ENCODE measurements at places on chromosomes 4 and X.

DNA sequence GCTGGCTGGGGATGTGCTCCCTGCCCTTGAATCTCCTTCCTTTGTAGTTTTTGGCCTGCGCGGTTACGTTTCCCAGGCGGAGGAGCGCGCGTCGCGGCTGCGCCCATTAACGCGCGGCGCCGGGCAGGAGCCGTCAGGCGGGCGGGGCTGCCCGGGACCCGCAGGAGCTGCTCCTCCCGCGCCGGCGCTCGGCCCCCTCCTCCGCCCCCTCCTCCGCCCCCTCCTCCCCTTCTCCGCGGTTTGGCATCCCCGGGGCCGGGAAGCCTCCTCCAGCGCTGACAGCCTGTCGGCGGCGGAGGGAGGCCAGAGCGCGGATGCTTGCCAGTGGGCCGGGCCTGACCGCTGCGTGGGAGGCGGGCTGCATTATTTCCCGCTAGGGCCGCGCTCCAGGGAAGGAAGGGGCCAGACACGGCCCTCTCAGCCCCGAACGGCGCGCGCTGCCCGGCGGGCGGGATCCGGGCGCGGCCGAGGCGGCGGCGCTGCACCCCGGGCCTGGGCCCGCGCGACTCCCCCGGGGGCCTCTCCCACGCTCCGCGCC lies at the start of gene DCLK2:
Gene DCLK2, plus strand, starts transcription at position 405 of the 538 bp plus-strand sequence. CDS start 583 bp downstream, outside the sequence.
- H3K36me3 ChIP-seq, result no peaks in the 10 kb centered on the region
- H3K4me1 ChIP-seq, result peaks cover 8% of the 10 kb centered on the region
- no peak for DNase-seq
- H3K4me3 ChIP-seq, result peak within 1 kb of the TSS; percentile 32
- H3K27ac ChIP-seq, result no peak within 1 kb of the TSS
- peaks cover 20% of the 10 kb centered on the region for H3K27me3 ChIP-seq

GRCh38 chr4:183136855-183137254 lies 37.8 kb downstream of the WWC2 start:
- no peak overlapping the region for H3K27ac ChIP-seq
- H3K4me3 ChIP-seq, result no peak overlapping the region
- no peaks in the 10 kb centered on the region for H3K4me1 ChIP-seq
- no peak for DNase-seq
- no peaks in the 10 kb centered on the region for H3K36me3 ChIP-seq

DNA sequence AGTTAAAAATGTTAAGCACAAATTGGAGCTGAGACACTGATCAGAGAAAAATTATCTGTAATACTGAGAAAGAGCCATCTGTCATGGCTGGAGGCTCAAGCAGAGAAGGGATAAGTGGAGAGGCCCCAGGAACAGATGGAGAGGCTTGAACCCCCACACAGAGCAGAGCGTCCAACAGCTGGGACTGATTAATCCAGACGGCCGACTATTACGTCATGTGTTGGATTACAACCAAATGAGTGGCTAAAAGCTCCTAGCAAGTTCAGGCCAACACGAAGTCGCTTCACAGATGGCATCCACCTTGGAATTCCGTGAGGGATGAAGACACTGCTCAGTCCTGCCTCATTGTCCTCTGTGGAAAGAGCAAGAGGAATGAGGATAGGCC lies 57.7 kb upstream of the ATXN3L start:
- H3K4me3 ChIP-seq, result no peak overlapping the region
- H3K4me1 ChIP-seq, result no peaks in the 10 kb centered on the region
- no peak overlapping the region for H3K27ac ChIP-seq
- DNase-seq, result no peak
- H3K27me3 ChIP-seq, result no peaks in the 10 kb centered on the region

GRCh38 chr4:183637461-183637860 lies 21.5 kb downstream of the RWDD4 start:
- no peak overlapping the region for H3K4me3 ChIP-seq
- H3K27ac ChIP-seq, result no peak overlapping the region
- H3K36me3 ChIP-seq, result peaks cover 5% of the 10 kb centered on the region
- DNase-seq, result no peak
- no peaks in the 10 kb centered on the region for H3K27me3 ChIP-seq

DNA sequence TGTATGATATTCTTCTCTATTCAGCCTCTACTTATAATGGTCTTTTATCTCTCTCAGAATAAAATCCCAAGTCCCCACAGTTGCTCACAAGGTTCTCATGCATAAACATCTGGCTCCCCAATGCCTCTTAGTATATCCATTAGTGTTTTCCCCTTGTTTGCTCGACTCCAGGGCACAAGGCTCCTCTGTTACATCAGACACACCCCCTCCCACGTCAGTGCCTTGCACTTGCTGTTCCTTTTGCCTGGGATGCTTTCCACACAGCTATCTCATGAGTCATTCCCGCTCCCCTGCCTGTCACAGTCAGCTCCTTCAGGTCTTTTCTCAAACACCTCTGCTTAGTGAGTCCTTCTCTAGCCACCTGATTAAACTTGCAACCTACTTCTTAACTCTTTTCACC lies 260.2 kb downstream of the IL1RAPL1 start:
- no peak overlapping the region for H3K4me3 ChIP-seq
- no peak for DNase-seq
- no peaks in the 10 kb centered on the region for H3K4me1 ChIP-seq
- no peaks in the 10 kb centered on the region for H3K27me3 ChIP-seq
- no peaks in the 10 kb centered on the region for H3K36me3 ChIP-seq

GRCh38 chr4:184298254-184298653 lies 80.6 kb upstream of the ENPP6 start:
- H3K27ac ChIP-seq, result no peak overlapping the region
- DNase-seq, result no peak
- H3K4me1 ChIP-seq, result no peaks in the 10 kb centered on the region

DNA sequence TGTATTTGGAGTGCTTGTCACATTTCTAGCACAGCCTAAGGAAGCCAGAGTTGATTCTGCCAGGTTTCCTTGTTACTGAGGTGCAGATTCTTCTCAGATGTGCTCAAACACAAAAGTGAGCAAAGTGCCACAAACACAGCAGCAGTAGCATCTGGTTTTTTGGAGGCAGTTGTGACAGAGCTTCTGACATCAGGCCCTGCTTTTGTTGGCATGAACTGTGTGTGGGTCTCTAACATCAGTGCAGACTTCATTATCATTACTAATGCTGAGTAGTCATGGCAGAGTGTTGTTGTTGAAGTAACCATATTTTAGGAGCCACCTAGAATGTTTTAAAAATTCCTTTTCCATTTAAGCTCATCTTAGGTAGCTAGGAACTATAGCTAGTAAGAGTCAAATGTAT lies 656.6 kb downstream of the ANKRD50 start:
- DNase-seq, result no peak
- no peak overlapping the region for H3K27ac ChIP-seq
- no peak overlapping the region for H3K4me3 ChIP-seq
- no peaks in the 10 kb centered on the region for H3K4me1 ChIP-seq

DNA sequence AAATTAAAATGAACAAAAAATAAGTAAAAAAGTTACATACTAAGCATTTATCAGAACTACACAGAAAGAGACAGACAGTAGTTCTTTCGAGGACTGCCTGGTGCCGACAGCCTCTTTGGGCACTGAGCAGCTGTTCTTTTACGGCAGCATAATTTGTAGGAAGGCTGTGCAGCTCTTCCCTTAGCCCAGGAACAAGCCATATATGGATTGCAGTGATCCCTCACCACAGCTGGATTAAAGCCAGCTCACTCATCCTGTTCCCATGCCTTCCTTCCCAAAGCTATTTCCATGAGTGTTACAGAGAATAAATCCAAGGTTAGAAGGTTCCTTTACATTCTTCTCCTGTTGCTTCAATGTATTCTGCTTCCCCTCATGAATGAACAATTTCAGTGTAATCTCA lies 71.7 kb downstream of the DDX60L start:
- no peaks in the 10 kb centered on the region for H3K27me3 ChIP-seq
- H3K36me3 ChIP-seq, result peaks cover 54% of the 10 kb centered on the region
- H3K27ac ChIP-seq, result no peak overlapping the region
- no peak overlapping the region for H3K4me3 ChIP-seq
- no peaks in the 10 kb centered on the region for H3K4me1 ChIP-seq

GRCh38 chrX:30039768-30040167 lies 175.6 kb upstream of the MAGEB2 start:
- no peaks in the 10 kb centered on the region for H3K4me1 ChIP-seq
- no peak overlapping the region for H3K4me3 ChIP-seq
- no peaks in the 10 kb centered on the region for H3K27me3 ChIP-seq
- H3K36me3 ChIP-seq, result no peaks in the 10 kb centered on the region

GRCh38 chr4:144357975-144358374 lies 217.5 kb upstream of the GYPA start:
- H3K4me3 ChIP-seq, result no peak overlapping the region
- no peaks in the 10 kb centered on the region for H3K36me3 ChIP-seq
- DNase-seq, result no peak
- no peak overlapping the region for H3K27ac ChIP-seq
- H3K27me3 ChIP-seq, result no peaks in the 10 kb centered on the region
- H3K4me1 ChIP-seq, result no peaks in the 10 kb centered on the region

- H3K27ac ChIP-seq, result no peak overlapping the region
- H3K4me3 ChIP-seq, result no peak overlapping the region
- DNase-seq, result no peak
- no peaks in the 10 kb centered on the region for H3K36me3 ChIP-seq
Observed at GRCh38 chr4:149595500-149595899, 220.1 kb downstream of the IQCM start.

DNA sequence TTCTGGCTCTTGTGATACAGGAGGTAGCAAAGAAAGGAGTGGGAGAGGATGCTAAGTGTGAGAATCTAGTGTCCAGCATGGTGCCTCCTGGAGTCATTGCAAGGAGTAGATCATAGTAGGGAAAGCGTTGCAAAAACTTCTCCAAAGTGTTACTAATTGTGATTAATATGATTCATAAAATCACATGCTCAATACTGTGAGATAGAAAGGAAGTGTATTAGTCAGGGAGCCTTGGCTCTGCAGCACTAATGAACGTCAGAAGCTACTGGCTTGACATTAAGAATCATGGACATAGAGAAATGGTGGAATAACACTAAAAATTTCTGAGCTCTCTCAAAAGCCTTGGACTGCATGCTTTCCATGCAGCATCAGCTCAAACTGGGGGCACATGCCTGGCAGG lies 299.1 kb downstream of the EVC2 start:
- H3K36me3 ChIP-seq, result no peaks in the 10 kb centered on the region
- H3K4me3 ChIP-seq, result no peak overlapping the region
- no peaks in the 10 kb centered on the region for H3K27me3 ChIP-seq
- H3K27ac ChIP-seq, result no peak overlapping the region
- no peak for DNase-seq

- DNase-seq, result no peak
- H3K4me3 ChIP-seq, result no peak overlapping the region
- H3K27ac ChIP-seq, result no peak overlapping the region
- no peaks in the 10 kb centered on the region for H3K4me1 ChIP-seq
Observed at GRCh38 chrX:133005616-133006015, 47.2 kb upstream of the HS6ST2 start.

DNA sequence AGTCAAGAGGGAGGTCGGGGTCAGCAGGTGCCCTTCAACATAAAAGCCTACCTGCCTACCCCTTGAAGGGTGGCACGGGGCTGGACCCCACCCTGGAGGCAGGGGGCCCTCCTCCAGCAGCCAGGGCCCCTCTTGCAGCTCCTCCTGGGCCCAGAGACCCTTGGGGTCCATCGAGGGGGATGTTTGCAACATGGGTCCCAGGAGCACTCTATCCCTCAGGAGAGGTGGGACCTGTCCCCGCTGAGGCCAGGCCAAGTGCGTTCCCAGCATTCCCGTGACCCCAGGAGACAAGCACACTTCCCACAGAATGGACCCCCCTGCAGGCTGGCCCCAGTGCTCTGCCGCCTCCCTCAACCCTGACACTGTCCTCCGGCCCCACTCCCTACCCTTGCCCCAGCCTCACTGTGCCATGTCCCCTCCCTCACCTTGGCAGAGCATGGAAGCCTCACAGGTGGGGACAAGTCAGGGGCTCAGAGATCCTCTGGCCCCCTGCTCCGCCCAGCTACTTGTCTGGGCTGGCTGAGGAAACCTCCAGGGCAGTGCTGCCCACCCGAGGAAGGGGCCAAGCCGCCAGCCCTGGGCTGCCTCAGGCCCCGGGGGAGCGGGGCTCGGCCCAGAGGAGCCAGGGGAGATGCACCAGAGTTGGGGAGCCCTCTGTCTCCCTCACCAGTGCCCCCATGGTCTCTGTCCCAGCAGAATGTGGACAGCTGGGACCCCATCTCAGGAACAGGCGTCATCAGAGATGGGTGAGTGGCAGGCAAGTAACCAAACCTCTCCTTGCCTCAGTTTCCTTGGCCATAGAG lies 2.2 kb downstream of the MXD4 start:
- peaks cover 30% of the 10 kb centered on the region for H3K36me3 ChIP-seq
- peaks cover 27% of the 10 kb centered on the region for H3K4me1 ChIP-seq
- H3K27me3 ChIP-seq, result no peaks in the 10 kb centered on the region
- H3K27ac ChIP-seq, result peak overlapping the region; percentile 5

- H3K4me3 ChIP-seq, result no peak overlapping the region
- H3K27me3 ChIP-seq, result no peaks in the 10 kb centered on the region
- H3K4me1 ChIP-seq, result no peaks in the 10 kb centered on the region
- H3K27ac ChIP-seq, result no peak overlapping the region
Observed at GRCh38 chr4:25817059-25817681, 45.6 kb downstream of the SEL1L3 start.

- H3K4me3 ChIP-seq, result no peak overlapping the region
- no peaks in the 10 kb centered on the region for H3K36me3 ChIP-seq
Observed at GRCh38 chr4:39587881-39588280, 50.8 kb downstream of the SMIM14 start.

DNA sequence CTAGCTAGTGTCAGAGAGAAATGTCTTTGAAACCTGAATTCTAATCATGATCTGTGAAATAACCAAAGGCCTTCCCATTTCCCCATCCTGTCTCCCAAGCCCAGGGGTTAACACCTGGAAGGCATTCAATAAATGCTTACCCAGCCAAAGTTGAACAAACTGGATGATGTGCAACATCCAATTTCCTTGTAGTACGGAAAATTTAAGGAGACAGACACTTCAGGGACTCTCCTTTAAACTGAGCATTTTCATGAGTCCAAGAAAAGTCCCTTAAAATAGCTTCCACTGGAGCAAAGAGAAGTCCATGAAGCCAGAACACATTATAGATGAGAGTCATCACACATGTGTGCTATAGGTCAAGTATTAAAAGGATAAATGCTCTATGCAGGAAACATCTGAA lies 271.2 kb downstream of the RAB28 start:
- H3K36me3 ChIP-seq, result no peaks in the 10 kb centered on the region
- H3K4me1 ChIP-seq, result no peaks in the 10 kb centered on the region
- no peak for DNase-seq
- no peak overlapping the region for H3K27ac ChIP-seq
- no peaks in the 10 kb centered on the region for H3K27me3 ChIP-seq
- H3K4me3 ChIP-seq, result no peak overlapping the region

DNA sequence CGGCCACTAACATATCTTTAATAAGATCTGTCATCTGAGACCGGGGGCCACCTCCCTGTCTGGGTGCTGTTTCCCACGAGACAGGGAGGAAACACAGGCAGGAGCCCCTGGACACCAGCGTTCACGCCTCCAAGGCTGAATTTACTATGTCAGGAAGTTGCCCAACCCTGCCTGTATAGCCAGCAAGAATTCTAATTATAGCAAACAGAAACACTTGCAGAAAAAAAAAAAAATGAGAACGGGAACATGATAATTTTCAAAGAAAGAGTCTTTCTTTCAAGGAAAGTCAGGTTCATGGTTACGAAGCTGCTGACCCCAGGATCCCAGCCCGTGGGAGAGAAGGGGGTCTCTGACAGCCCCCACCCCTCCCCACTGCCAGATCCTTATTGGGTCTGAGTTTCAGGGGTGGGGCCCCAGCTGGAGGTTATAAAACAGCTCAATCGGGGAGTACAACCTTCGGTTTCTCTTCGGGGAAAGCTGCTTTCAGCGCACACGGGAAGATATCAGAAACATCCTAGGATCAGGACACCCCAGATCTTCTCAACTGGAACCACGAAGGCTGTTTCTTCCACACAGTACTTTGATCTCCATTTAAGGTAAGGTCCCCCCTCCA lies at the start of gene IL3RA:
Gene IL3RA, plus strand, starts transcription at position 455 of the 613 bp plus-strand sequence. CDS start 4,981 bp downstream, outside the sequence.
- H3K27me3 ChIP-seq, result peaks cover 3% of the 10 kb centered on the region
- peak within 1 kb of the TSS; percentile 50 for H3K4me3 ChIP-seq
- H3K4me1 ChIP-seq, result peaks cover 7% of the 10 kb centered on the region
- DNase-seq, result no peak
- H3K36me3 ChIP-seq, result no peaks in the 10 kb centered on the region

Measured in effector memory CD4-positive, alpha-beta T cell (primary cell).